ENCODE measurements at places on chromosomes 16 and 17.
A peak's percentile ranks its signal among the peaks of the same experiment; 100 is the strongest.

- no peak for DNase-seq
These were observed 45.8 kb downstream of the TEX2 start for GRCh38 chr17:64217249-64217691.

- no peak for DNase-seq
These were observed 990 bp upstream of the WNK4 start for GRCh38 chr17:42779304-42779935.

- DNase-seq, result no peak
These were observed 32.0 kb downstream of the LYRM9 start for GRCh38 chr17:27860971-27861664.

GRCh38 chr16:48087639-48088038 is 68.2 kb downstream of the ABCC12 start:
- no peak for DNase-seq

GRCh38 chr16:88920618-88921590 is 54.4 kb upstream of the PABPN1L start:
- DNase-seq, result peak; percentile 5

DNA sequence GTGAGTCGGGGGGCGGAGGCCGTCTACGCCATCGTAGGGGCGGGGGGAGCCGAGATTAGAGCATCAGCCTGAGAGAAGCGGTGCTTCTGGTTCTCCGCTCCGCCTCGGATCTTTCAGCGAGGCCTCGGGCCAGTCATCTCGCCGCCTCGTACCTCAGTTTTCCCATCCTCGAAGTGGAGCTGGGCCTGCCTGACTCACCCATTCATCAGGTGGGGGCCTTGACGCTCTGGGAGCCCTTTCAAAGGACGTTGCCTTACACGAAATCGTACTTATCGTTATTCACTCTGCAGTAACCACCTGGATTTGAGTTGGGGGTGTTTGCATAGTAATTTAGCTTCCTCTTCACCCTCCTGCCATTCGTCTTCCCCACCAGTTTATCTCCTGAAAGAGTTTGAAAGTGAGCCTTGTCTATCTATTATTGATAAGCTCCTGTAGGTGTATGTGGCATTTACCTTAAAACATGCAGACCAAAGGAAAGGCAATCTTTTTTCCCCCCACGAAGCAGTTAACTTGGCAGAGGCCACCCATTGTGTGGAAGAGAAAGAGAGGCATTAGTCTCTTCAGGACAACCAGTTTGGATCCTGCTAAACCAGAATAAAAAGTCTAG is 674 bp downstream of the TAF15 start:
- DNase-seq, result no peak

DNA sequence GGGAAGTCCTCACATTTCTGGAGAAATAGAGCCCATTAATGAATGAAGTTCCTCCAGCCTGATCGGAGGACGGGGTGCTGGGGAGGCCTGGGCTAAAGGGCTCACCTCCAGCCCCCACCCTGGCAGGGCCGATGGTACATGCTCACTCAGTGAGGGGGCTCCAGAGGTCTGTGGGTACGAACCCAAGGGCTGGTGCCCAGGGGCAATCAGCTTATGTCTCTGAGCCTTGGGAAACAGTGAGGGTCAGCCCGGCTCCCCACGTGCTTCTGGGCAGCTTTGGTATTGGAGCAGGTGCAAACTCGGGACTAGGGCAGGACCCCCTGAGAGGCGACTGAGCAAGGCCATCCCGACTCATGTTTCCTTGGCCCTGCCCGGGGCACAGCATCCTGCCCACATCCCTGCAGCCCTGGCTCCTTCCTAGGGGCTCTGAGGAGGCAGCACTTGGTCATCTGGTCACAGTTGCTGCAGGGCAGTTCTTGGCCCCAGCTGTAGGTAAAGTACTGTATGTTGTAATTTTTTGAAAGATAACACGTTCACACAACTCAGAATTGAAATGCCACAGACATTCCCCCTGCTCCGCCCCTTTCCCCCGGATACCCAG is 969 bp upstream of the CETP start:
- DNase-seq, result no peak

DNA sequence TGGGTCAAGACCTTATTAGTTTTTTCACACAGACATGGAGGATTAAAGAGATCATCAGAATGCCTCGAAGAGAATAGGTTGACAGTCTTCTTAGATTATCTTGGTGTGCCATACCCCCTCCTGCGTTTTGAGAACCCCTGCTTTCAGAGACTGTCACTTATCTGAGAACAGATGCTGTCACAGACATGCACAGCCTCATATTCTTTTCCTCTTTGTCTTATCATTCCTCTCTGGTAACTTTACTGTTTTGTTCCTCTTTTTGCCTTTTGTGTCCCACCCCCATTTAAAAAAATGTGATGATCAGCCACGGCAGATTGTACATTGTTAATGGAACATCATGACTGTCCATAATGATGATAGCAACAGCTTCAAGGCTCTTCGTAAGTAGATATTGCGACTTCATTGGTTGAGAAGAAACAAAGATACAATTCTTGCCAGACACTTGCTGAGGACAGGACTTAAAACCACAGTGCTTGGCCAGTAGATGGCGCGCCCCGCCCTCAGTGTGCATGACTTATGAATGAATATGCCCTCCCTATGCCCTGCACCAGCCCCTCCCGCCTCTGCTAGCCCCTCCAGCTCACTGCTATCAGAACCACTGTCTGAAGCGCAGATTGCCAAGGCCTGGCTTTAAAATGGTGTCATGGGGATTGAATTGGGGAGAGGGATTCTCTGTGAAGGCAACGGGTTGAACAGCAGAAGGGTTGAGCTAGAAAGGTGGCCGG is 2.6 kb upstream of the PITPNC1 start:
- peak; percentile 79 for DNase-seq
